ENCODE measurements at places on chromosomes 11 and 22.

DNA sequence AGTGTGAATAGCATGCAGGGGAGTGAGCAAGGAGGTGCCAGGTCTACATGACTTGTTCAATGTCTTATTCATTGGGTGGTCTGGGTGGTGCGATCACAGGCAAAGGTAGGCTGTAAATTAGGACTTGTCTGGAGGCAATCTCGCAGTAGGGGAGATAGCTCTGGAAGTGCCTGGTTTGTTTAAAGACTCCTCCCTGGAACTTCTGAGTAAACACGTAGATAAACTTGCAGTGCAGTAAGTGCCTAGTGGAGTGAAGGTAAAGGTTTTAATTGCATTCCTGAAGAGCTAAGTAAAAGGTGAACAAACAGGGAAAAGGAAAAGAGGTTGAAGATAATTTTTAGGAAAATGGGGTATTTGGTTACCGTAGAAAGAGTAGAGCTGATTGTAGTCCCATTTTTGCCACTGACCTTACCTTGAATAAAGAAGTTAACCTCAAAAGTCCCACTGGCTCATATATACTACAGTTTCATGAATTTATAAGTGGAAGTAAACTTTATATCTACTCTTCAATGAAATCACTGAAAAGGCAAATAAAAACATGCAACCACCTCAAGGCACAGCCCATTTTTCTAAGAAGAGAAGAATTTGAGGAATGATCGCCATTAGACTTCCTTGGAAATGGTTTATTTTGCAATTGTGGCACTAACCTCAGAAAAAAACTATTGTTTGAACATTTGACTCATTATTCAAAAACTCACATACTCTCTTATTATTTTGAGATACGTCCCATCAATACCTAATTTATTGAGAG is 44.3 kb downstream of the AASDHPPT start:
- DNase-seq, result no peak

DNA sequence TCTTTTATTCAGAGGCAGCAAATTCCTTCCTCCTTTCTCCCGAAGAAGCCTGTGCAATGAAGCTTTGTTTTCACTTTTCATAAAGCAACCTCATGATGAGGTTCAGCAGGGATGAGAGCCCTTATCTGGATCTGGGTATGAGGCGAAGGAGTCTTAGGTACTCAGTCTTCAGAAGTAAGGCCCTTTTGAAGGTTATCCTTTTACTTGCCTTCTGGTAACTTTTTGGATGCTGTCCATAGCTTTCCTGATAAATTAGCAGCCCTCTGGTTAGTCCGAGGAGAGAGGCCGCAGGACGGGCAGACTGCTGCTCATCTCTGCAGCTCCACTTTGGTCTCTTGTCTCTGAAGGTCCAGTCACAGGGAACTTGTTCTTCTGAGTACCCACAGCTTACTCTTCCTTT is 1.1 kb downstream of the TRIM22 start:
- DNase-seq, result no peak

- DNase-seq, result no peak
Observed at GRCh38 chr11:27938011-27938410, 169.9 kb downstream of the KIF18A start.

GRCh38 chr11:629237-629583 is 2.2 kb upstream of the SCT start:
- DNase-seq, result no peak

DNA sequence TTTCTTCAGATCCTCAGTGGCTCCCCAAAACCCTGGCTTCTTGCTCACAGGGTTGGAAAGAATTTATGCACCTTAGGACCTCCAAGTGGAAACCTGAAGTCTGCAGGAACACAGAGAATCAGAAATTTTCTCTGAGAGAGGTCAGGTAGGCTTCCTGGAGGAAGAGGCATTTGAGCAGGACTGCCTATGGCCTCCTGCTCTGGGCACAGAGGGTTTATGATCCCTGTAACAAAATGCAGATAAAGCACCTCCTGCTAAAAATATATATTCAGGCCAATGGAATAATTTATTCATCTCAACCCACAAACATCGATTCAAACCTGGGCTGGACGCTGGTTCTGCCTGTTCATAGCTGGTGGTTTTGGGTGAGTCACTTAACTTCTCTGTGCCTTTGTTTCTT is 68.1 kb upstream of the FGF3 start:
- no peak for DNase-seq

DNA sequence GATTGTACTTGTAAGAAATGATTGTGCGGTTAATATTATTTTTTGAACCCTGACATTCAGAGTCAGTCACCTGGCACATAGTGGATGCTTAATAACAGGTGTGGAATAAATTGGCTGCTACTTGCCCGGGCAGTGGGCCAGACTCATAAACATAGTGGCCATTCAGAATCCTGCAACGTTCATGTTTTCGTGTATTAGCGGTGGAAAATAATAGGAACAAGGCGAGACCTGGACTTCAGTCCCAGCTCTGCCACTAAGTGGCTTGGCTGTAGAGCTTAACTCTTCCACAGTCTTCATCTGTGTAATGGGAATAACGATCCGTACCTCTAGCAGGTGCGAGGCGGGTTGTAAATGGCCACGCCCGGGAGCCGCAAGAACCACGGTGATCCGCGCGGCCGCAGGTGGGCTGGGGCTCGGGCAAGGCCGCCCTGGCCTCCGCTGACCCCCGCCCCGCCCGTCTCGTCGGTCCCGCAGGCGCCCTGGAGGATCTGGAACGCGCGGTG is 761 bp upstream of the TMEM25 start:
- no peak for DNase-seq

DNA sequence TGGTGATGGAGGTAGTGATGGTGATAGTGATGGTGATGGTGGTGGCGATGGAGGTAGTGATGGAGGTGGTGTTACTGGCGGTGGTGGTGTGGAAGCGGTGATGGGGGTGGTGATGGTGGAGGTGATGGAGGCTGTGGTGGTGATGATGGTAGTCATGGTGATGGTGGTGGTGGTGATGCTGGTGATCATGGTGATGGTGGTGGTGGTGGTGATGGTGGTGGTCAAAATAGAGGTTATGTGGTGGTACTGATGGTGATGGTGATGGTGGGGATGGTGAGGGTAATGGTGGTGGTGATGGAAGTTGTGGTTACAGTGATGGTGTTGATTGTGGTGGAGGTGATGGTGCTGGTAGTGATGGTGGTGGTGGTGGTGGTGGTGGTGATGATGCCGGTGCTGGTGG is 199.2 kb downstream of the IGLL1 start:
- DNase-seq, result no peak
